ENCODE measurements at places on chromosomes 7 and 10. TPM values are rescaled to one million over a fixed set of nuclear protein-coding genes. Genes with fewer than 3 reads are reported as not detected.

LRRC18 gene
- not detected for total RNA-seq

GPR26 gene
- total RNA-seq: 1.4 TPM

LIPK gene
- not detected for total RNA-seq

ZNF775 gene
- total RNA-seq: 20.3 TPM

ENTPD1 gene
- total RNA-seq: 27.6 TPM

ADAM22 gene
- 42.2 TPM for total RNA-seq

RTKN2 gene
- total RNA-seq: 13.4 TPM

LIPJ gene
- total RNA-seq: 0.22 TPM

MAGI2 gene
- 49.4 TPM for total RNA-seq

HMX3 gene
- 1.1 TPM for total RNA-seq

PLAC9 gene
- total RNA-seq: 43.8 TPM

PRSS1 gene
- total RNA-seq: not detected

ARHGEF35 gene
- 6.2 TPM for total RNA-seq

OPN1SW gene
- 35.2 TPM for total RNA-seq

NRP1 gene
- 126 TPM for total RNA-seq

ZNF804B gene
- total RNA-seq: 6.3 TPM

TES gene
- 76.4 TPM for total RNA-seq

CTNNA3 gene
- 9.3 TPM for total RNA-seq

MOGAT3 gene
- total RNA-seq: not detected

KLF14 gene
- 0.16 TPM for total RNA-seq

CNNM1 gene
- total RNA-seq: 2.4 TPM

TAS2R41 gene
- total RNA-seq: not detected

AOC1 gene
- total RNA-seq: not detected

SHTN1 gene
- total RNA-seq: 19.4 TPM

SFTPA1 gene
- total RNA-seq: not detected

C7orf57 gene
- total RNA-seq: 0.22 TPM

EPO gene
- total RNA-seq: not detected

FAM25G gene
- not detected for total RNA-seq

AGAP9 gene
- total RNA-seq: 3.0 TPM

ADARB2 gene
- total RNA-seq: 6.7 TPM

LYZL2 gene
- total RNA-seq: not detected

CALCR gene
- total RNA-seq: 0.38 TPM

NEBL gene
- total RNA-seq: 45.6 TPM

TRIM50 gene
- total RNA-seq: not detected

TSPAN13 gene
- 26.9 TPM for total RNA-seq
